ENCODE measurements at places on chromosomes 4 and X. TPM values are rescaled to one million over a fixed set of nuclear protein-coding genes. Genes with fewer than 3 reads are reported as not detected.

Gene C4orf54
- not detected for total RNA-seq

Gene LARP7
- total RNA-seq = 21.9 TPM

Gene RPA4
- total RNA-seq = not detected

Gene DMD
- 47.3 TPM for total RNA-seq

Gene CXCL6
- 742 TPM for total RNA-seq

Gene ATP2B3
- total RNA-seq = not detected

Gene EFHC2
- 0.16 TPM for total RNA-seq

Gene SYN1
- 13.9 TPM for total RNA-seq

Gene MAGIX
- total RNA-seq = 4.4 TPM

Gene TMEM31
- not detected for total RNA-seq

Gene FMR1NB
- not detected for total RNA-seq

Gene MAGEB5
- total RNA-seq = not detected

Gene RP2
- 12.6 TPM for total RNA-seq
